Central memory CD8-positive, alpha-beta T cell (primary cell): ENCODE measurements at places on chromosomes 6 and 20.

- DNase-seq: no peak
These were observed 484.0 kb upstream of the CITED2 start for GRCh38 chr6:139858429-139858828.

GRCh38 chr6:36781669-36782068 lies 57.6 kb downstream of the CPNE5 start:
- DNase-seq: no peak

- DNase-seq: no peak
These were observed 73.7 kb upstream of the CITED2 start for GRCh38 chr6:139448051-139448649.

DNA sequence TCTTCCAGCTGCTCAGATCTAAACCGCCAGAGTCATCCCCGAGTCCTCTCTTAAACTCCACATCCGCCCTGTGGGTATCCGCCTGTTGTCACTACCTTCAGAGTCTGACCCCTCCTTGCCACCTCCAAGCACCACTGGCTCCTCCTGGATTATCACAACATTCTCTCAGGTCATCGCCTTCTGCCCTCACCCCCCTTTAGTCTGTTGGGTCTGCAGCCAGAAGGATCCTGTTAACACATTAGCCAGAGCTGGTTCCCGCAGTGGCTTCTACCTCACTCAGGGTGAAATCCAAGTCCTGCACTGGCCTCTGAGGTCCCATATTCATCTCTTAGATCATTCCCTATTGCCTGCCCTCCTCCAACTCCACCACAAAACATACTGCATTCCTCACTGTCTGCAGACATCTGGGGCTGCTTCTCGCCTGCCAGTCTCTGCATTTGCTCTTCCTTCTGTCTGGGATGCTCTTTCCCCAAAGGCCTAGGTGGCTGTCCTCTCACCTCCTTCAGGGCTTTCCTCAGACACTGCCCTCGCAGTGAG lies 34.1 kb downstream of the TNXB start:
- no peak for DNase-seq

- no peak for DNase-seq
These were observed 34.9 kb downstream of the GPLD1 start for GRCh38 chr6:24454452-24454851.

DNA sequence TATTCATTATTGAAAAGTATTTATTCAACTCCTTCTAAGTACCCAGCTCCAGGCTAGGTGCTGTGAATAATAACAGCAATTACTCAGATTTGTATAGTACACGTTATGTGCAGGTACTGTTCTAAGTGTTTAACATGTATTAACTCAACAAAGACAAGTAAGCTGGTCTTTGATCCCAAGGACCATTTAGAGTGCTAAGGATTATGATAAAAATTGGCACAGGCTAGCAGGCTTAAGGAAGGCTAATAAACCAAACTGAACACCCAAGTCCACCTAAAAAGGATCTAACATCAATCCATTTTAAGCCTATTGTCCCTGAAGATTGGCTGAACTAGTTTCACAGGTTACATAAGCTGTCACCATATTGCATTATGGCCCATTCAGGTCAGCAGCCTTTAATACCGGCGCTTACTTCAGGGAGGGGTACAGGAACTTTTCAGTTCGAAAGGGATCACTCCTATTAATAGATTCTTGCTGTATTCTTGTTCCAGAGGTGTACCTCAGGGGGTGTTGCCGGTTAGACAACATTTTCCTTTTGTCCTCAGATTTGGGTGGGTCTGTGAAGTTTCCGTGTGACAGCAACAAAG lies 99.0 kb upstream of the GMDS start:
- DNase-seq: no peak
